ENCODE measurements at places on chromosomes 2 and 18.
A peak's percentile ranks its signal among the peaks of the same experiment; 100 is the strongest.

DNA sequence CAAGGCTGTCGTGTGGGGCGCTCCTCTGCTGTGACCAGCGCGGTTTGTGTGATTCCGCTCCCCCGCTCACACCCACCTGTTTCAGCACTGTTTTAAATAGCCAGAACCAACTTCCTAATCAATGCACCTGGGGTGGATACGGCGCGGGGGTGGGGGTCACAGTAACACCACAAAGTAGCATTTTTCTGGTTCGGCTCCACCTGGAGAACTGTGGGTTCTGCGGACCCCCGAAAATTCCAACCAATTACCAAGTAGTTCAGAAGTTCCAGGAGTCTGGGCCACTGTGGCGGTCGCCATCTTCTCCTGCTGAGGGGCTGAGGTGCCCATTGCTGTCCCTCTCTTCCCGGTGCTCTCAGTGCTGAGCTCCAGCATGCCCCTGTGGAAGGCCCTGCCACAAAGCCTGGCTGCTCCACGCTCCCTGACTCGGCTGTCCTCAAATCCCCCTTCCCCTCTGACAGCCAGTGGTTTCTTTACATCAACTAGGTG lies 79.4 kb downstream of the GFPT1 start:
- no peak for DNase-seq

GRCh38 chr2:16006537-16007166 lies 66.3 kb downstream of the MYCN start:
- no peak for DNase-seq

DNA sequence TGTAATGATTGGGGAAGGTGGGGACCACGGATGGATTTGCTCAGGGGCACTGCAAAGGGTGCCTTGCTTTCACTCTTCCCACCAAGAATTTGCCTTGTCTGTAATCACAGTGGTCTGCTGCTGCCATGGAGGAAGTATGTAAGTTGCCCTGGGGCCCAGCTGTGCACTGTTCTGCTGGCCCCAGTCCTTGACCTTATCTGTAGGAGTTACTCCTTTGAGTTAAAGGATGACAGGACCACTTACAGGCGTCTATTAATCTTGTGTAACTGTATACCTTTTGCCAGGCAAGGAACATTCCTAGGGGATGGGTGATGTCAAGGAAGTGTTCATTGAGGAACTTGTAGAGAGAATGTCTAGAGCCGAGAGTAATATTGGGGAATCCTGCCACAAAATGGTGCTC lies 212.8 kb upstream of the LRRTM1 start:
- no peak for DNase-seq

GRCh38 chr2:186456941-186457340 lies 29.1 kb upstream of the ZC3H15 start:
- no peak for DNase-seq

DNA sequence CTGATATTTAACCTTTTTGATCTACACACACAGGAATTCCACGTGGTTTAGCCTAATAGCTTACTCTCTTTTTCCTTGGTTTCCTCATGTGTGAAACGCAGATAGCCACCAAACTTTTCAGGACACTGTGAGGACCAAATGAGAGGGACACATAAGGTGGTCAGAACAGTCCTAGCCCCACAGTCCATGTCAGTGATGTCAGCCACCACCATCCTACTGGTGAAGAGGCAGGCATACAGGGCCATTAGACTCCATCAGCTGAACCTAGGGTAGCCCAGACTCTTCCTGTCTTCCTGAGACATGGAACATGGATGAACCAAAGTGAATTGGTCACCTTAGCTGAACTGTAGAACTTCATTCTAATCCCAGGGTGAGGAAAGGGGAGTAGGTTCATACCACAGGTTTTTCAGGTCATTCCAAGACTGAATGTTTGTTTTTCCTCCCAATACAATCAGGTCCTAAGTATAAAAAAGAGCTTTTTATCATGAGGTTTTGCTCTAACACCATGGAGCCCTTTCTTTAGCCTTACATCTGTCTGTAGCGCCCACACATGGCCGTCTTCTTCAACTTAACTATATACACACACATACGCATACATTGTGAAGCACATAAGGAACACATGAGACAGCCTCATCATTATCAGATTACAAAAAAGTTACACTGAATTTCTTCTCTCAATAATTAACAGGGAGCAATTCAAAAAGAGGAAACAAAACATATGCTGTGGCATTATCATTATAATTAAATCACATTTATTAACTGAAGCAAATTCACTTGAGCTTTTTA lies 18.5 kb upstream of the NFE2L2 start:
- DNase-seq = no peak

DNA sequence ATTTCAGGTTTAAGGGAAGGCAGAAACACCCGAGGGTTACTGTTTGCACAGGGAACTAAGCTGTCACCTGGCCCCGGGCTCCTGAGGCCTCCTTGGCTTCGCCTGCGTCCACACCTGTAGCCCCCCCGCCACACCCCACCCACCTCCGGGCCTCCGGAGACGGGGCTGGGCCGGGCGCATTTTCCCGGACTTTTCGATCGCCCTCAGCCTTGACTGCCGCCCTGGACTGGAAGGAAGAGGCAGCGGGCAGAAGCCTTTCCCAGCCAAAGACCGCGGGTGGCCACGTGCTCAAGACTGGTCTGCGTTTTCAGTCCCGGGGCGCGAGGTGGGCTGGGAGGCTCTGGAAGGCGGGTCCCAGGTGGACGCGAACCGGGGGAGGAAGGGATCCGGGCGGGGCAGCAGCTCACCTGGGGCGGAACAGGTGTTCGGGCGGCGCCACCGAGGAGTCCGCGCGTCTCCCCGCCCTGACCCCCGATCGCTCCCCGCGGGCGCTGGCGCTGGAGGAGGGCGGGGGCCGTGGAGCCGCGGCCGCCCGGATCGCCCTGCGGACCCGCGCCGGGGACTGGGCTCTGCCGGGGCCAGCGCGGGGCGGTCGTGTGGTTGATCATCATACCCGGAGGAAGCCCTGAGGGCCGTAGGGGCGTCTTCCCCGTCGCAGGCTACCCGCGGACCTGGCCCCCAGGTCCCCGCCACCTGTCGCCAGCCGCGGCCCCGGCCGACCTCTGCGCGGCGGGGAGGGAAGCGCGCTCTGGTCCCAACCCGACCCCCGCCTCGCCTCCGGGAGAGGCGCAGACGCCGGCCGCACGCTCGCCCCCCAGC lies 3.2 kb downstream of the ID2 start:
- peak; percentile 67 for DNase-seq

- DNase-seq = no peak
Measured at GRCh38 chr2:29066997-29067605, 7.2 kb downstream of the PCARE start.

DNA sequence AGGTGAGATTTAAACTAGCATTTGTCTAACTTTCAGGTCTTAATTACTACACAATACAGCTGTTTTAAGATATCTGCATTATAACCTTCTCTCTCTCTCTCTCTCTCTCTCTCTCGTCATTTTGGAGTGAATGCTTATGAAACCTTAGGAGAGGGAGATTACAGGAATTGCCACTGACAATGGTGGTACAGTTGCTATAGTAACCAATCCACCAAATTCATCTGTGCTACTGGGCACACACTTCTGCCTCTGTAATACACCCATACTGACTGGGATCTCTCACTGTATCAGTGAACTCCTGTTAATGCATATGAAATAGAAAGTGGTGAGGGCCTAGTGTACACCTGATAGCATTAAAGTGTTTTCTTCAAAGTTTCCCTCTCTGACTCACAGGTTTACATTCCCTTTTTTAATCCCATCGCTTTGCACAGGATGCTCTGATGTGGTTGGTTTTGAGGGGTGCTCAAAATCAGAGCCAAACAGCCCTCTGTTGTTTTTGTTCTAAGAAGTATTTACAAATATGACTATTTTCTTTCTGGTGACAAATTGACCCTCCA lies 13.1 kb downstream of the KLHL14 start:
- DNase-seq = no peak

GRCh38 chr18:25282896-25283703 lies 68.9 kb downstream of the ZNF521 start:
- DNase-seq = no peak

- DNase-seq = no peak
Measured at GRCh38 chr2:241003830-241004564, 5.6 kb downstream of the SNED1 start.

DNA sequence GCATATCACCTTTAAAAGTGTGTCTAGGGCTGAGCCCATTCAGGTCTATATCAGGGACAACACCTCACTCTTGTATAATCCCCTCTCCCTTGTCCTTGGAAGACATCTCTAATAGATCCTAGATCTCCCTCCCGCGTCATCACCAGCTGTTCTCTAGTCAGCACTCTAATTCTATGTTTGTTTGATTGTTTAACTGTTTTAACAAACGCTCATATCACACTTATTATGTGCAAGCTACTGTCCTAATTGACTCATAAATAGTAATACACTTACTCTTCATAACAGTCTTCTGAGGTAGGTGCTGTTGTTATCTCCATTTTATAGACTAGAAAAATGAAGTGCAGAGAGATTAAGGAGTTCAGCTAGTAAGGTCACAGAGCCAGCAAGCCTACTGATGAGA lies 1.6 kb upstream of the ERMN start:
- no peak for DNase-seq

GRCh38 chr2:238720232-238720672 lies 127.6 kb upstream of the TWIST2 start:
- no peak for DNase-seq

DNA sequence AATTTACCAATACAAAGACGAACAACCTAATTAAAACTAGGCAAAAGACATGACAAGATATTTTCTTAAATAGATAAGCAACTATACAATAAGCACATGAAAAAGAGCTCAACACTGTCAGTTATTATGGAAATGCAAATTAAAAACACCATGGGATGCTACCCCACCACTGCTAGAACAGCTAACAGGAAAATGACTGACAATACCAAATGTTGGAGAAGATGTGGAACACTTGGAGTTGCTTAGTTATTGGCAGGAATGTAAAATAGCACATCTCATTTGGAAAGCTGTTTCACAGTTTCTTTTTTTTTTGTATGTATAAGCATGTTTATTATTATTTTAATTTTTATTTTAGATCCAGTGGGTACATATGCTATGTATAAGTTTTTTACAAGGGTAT lies 84.4 kb downstream of the CYRIA start:
- DNase-seq = no peak

DNA sequence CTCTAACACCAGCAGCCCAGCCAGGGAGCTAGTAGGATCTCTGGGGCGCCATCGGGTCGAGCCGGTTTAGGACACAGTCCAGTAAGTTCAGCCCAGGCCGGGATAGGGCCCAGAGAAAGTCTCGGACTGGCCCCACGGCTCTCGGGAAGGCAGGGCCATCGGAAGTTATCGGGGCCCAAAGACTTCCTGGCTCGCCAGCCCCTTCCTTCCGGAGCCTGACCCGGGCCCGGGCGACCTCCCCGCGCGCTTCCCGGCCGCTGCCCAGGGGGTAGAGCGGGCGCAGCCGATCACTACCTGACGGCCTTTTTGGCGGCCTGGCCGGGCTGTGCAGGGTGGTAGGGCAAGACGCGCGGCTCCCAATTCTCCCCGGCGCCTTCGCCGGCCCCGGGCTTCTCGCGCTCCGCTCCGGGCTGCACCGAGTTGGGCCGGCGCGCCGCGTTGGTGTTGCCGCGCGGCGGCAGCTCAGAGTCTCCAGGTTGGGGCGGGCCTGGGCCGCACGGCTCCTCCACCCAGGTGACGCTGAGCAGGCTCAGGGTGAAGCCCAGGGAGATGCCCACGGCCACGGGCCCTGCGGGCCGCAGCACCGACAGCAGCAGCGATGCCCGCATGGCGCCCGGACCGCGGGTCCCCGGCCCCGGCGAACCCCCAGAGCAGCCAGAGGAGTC lies 546 bp downstream of the CHPF start:
- no peak for DNase-seq

DNA sequence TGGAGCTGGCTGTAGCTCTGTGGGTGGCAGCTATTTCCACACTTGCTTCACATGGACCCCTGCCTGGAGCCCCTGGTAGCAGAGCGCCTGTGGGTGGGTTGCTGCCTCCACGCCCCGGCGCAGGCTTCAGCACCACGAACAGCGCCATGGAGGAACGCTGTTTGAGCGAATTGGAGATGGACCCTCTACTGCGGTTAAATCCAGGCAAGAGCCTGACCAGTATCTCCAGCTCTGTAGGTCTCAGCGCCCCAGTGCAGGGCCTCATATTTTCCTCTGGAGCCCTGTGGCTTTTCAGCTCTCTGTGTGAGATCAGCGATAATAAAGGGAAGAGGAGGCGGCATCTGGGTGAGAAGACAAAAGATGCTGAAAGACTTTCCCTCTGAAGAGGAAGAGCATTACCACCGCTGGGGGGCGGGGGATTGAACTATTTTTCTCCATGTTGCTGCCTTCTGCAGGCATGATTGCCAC lies 12.0 kb downstream of the ONECUT2 start:
- DNase-seq = no peak

DNA sequence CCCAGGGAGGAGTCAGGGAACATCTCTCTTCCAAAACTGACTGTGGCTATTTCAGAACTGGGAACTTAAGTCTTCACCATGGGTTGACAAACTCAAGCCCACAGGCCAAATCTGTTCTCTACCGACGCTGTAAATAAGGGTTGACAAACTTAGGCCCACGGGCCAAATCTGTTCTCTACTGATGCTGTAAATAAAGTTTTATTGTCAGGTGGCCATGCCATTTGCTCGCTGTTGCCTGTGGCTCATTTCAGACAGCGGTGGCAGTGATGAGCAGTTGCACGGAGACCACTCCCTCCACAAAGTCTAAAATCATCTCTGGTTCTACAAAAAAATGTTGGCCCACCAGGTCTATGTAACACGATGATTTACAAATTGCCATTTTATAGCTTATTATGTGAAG lies 160.9 kb downstream of the MYT1L start:
- no peak for DNase-seq

DNA sequence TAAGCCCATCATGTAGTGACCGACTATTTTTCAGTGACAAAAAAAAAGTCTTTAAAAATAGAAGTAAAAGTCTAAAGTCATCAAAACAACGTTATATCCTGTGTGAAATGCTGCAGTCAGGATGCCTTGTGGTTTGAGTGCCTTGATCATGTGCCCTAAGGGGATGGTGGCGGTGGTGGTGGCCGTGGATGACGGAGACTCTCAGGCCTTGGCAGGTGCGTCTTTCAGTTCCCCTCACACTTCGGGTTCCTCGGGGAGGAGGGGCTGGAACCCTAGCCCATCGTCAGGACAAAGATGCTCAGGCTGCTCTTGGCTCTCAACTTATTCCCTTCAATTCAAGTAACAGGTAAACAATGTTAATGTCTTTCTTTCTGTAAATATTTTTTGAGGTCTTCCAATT lies at the start of gene CD28:
Gene CD28, plus strand, starts transcription at position 237 of the 400 bp plus-strand sequence. Its CDS starts 58 bp downstream, at position 295.
- peak; percentile 92 for DNase-seq

GRCh38 chr2:33104052-33104623 lies 157.4 kb downstream of the LTBP1 start:
- no peak for DNase-seq

DNA sequence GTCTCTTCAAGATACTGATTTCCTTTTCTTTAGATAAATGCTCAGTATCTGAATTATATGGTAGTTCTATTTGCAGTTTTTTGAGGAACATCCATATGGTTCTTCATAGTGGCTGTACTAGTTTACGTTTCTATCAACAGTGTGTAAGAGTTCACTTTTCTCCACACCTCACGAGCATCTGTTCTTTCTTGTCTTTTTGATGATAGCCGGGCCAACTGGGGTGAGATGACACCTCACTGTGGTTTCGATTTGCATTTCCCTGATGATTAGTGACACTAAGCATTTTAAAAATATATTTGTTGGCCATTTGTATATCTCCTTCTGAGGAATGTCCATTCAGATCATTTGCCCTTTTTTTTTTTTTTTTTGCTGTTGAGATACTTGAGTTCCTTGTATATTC lies 458.8 kb downstream of the SETBP1 start:
- no peak for DNase-seq
